Ascending aorta (tissue), 2 donors: ENCODE measurements at places on chromosomes 4 and X.

DNA sequence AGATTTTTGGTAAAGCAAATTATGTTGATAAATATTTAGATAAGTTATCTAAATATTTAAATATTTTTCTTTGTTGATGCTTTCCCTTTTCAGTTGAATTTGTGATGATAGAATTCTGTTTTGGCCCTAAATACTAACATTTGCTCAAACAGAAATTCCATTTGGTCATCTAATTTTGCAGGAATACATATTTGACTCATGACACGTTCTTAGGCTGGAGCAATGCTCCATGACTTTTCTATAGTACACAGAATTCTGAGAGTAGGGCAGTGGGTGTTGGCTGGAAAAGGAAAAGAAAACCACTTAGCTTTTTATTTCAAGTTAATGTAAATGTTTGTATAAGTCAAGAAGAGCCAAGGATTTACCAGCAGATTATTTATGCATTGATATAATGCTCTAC lies 58.6 kb upstream of the GK2 start:
- DNase-seq, result no peak

DNA sequence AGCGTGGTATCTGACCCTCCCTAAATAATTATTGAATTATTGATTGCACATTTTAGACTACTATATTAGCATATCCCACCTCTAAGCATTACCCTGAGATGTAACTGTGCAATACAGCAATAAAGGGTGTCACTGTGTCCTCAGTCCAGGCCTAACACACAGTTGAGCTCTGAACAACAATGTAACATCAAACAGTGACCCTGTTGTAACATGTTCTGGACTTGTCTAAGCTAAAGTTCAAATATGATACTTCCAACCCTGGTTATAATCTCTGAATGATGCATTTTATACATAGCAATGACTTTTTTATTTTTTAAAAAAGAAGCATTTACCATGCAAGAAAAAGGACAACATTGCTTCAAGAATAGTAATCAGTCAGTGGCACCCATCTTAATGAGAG lies 61.6 kb upstream of the DMD start:
- no peak for DNase-seq

DNA sequence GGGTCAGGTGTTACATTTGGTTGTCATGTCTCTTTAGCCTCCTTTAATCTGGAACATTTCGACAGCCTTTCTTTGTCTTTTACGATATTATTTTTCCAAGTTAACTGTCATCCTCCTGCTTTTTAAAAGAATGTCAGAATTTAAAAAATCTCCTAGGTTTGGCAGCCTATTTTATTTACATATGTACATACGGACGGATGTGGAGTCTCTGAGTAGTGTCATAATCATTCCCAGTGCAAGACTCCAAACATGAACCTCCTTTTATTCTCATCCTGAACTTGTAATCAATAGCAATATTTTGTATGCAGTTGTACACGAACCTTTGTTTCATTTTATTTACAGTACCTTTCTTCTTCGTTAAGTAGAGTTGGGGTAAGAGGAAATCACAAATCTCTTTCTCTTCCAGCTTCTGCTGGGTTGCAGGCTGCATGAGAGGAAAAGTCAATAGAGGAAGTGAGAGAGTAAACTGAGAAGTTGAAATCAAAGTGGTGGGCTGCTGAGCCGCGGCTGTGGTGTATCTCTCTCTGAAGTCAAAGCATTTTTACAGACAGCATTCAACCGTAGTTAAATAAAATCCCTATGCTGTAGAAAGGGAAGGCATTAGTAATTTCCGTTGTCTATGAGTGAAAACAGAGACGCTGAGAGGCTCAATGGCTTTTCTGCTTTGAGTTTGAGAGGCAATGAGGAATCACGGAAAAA lies 53.9 kb upstream of the RPS6KA3 start:
- no peak for DNase-seq

GRCh38 chr4:153141238-153141637 lies 63.0 kb upstream of the TRIM2 start:
- no peak for DNase-seq

- DNase-seq, result no peak
These were observed 44.0 kb downstream of the GYG2 start for GRCh38 chrX:2872671-2873277.

DNA sequence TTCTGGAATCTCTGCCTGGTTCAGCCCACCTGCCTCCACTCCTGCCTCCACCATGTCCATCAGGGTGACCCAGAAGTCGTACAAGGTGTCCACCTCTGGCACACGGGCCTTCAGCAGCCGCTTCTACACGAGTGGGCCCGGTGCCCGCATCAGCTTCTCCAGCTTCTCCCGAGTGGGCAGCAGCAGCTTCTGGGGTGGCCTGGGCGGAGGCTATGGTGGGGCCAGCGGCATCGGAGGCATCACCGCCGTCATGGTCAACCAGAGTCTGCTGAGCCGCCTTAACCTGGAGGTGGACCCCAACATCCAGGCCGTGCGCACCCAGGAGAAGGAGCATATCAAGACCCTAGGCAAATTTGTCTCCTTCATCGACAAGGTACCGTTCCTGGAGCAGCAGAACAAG lies 28.4 kb upstream of the GABRA3 start:
- no peak for DNase-seq

GRCh38 chrX:112857478-112857878 lies 16.8 kb upstream of the AMOT start:
- DNase-seq, result no peak

GRCh38 chr4:110611968-110612447 lies 10.9 kb downstream of the PITX2 start:
- DNase-seq, result no peak

DNA sequence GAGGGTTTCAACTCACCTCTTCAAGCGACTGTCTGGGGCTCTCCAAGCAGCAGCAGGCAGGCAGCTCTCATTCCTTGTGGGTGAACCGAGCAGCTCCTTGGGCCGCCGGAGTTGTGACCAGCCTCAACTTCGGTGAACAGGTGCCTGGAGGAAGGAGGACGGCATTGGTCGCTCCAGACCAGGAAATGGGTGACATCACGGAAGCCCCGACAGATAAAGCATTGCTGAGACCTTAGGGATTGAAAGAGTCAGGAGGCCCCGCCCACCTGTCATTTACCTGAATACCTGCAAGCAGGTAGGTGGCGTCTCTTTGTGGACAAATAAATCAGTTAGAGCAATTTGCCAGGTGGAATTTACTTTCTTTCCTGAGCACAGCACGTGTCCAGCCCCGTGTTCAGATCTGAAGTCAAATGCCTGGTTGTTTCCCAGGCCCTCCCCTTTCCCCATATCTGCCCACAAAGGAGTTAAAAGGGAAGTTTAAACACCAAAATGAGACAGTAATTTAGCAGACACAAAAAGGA lies at the start of gene LNX1:
Gene LNX1 (minus strand): TSS at position 115 of the 521 bp plus-strand sequence. CDS start 17,484 bp downstream, outside the sequence.
- no peak for DNase-seq

DNA sequence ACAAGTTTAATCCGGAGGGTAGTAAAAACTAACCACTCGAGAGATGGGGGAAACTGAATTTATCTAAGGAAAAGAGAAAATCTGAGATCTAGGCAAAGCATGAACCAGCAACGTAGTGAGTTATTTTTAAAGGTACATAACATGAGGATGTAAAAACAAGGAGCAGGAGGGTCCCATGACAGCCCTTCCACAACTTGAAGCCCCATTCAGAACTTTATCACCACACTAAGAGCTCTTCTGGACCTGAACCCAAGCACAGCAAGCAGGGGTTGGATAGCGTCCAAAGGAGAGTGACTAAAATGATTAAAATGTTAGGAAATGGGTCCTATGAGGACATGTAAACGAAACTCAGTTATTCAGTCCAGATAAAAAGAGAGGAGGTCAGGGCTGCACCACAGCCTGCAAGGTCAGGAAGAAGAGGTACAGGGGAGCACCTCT lies 16.2 kb downstream of the SH3RF1 start:
- no peak for DNase-seq

GRCh38 chr4:58149404-58150085 lies 1039.4 kb upstream of the IGFBP7 start:
- no peak for DNase-seq

GRCh38 chrX:130543603-130544325 lies 142.0 kb downstream of the RBMX2 start:
- no peak for DNase-seq

DNA sequence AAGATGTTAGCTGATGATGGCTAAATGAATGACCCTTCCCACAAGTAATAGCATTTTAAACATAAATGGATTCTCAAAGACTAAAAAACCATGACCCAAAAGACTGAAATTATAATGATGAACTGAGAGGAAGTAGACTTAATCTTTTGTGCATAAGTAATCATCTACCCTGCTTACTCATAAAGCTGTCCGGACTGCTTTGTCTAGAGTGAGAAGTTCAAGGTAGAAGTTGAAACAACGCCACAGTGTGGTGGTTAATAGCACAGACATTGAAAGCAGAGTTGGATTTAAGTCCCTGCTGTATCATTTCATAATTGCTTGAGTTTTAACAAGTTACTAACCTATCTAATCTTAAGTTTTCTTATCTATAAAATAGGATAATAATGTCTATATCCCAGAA lies 346.6 kb downstream of the CENPC start:
- DNase-seq, result no peak

GRCh38 chrX:33339219-33339618 lies 127.9 kb upstream of the DMD start:
- DNase-seq, result no peak

- no peak for DNase-seq
These were observed 162.2 kb upstream of the S100G start for GRCh38 chrX:16487620-16488385.

- DNase-seq, result no peak
These were observed 1.4 kb upstream of the SORCS2 start for GRCh38 chr4:7190691-7191545.

DNA sequence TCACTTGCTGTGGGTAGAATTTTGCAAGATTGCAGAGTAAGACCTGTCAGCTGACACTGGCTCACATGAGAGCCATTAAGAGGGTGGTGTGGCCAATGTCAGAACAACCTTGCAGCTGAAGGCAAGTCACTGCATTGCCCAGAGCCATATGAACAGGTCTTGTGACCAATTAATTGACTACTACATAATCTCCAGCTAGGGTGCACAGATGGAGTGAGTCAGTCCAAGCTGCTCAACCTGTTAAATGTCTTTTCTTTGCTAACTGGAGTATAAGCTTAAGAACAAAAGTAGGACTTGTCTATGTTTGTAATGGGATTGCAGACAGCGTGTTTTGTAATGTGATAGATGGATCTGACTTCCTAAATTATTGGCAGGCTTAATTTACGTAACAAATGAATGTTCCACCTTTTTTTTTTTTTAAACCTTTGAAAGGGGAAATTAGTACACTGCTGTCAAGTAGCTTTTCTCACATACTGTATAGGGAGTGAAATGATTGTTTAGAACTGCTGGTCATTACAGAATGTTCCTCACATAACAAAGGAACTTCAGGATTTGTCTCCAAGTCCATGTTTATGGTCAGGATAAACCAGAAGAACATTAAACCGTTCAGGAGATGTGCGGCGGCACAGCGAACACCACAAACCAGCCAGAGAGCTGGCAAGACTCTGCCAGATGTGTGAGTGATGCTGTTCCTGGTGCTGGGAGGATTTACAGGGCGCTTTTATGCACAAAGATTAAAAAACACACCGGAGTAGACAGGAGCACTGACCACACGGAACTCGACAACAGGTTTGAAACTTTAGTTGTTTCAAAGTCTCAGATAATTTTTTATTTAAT lies 37.0 kb downstream of the FNIP2 start:
- DNase-seq, result no peak

DNA sequence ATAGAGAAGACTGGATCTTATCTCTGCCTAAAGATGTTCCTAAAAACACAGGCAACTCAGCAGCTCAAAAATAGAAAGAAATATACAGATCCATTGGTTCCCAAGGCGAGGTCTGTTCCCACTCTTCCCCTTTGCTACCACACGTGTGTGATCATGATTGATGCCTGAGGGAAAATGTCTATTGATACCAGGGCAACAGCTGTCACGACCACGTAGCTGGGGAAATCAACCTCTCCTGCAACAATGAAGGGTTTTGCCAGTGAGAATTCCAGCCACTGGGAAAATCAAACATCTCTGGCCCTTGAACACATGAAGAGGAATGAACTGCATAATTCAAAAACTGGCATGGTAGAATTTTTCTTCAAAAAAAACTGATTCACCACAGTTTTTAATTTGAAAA lies 131.0 kb upstream of the MAP3K15 start:
- no peak for DNase-seq

DNA sequence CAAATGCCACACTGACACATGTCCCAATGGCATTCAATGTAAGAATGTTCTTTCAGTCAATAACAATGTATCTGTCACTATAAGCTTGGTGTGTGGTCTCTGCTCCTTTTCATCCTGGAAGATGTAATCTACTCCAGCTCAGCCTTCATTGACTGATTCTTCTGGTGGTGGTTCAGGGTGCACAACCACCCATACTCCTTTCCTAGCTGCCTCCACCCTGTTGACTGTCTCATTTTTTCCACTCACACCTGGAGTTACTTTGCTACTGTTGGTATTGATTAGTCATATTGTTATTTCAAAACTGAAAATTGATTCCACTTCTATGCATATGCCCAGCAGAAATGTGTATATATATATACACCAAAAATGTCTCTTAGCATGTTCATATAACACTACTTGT lies 140.5 kb downstream of the ASB9 start:
- no peak for DNase-seq

- no peak for DNase-seq
These were observed 33.5 kb upstream of the ELOVL6 start for GRCh38 chr4:110231869-110232268.

DNA sequence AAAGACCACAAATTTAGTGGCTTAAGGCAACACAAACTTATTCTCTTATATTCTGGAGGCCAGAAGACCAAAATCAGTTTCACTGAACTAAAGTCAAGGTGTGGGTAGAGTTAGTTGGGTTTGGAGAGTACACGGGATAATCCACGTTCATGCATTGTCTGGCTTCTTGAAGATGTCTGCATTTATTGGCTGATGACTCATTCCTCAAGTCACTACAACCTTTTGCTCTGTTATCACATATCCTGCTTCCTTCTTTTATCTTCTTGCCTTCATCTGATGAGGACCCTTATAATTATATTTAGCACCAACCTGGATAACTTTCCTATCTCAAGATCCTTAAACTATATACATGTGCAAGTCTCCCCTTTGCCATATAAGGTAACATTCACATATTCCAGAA lies 590.0 kb downstream of the FSTL5 start:
- no peak for DNase-seq

DNA sequence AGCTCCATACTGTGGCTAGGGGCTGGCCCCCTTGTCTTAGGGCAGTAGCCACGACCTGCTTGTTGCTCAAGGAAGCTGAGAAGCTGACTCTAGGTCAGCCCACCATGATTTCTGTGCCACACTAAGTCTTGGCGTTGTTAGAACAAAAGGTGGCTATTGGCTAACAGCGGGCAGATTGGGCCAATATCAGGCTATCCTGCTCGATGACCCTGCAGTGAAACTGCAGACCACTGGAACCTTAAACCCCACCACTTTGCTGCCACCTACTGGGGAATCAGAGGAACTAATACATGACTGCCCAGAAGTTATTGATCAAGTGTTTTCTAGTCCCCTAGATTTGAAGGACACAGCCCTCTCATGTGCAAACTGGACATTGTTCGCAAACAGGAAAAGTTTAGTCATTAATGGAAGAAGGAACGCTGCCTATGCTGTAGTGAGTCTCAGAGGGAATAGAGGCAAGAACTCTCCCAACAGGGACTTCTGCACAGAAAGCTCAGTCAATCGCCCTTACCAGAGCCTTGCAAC lies 17.0 kb upstream of the PAPSS1 start:
- DNase-seq, result no peak
